ENCODE measurements at places on chromosomes 3 and 15.

- no peak for DNase-seq
Measured at GRCh38 chr3:53164911-53165310, 3.9 kb downstream of the PRKCD start.

- DNase-seq: no peak
Measured at GRCh38 chr15:68654786-68655560, 76.2 kb downstream of the CORO2B start.

DNA sequence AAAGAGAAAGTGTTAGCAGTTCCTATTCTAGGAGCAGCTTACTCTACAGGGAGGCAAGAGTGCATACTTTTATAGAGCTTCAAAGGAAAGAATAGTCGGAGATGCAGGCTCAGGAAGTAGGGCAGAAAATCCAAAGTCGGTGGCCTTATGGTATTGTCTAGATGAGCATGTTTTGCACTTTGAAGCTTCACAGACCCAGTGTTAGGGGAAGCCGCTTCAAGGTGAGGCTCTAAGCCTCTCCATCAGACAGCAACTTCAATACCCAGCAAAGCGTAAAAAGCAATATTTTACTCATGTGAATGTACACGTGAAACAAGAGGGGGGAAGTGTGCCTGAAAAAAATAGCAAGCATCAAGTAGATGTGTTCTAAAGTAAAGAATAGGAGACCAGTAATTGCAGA is 125.6 kb upstream of the RASGRP1 start:
- no peak for DNase-seq

GRCh38 chr15:41811432-41812195 is 16.3 kb upstream of the JMJD7 start:
- peak; percentile 55 for DNase-seq

DNA sequence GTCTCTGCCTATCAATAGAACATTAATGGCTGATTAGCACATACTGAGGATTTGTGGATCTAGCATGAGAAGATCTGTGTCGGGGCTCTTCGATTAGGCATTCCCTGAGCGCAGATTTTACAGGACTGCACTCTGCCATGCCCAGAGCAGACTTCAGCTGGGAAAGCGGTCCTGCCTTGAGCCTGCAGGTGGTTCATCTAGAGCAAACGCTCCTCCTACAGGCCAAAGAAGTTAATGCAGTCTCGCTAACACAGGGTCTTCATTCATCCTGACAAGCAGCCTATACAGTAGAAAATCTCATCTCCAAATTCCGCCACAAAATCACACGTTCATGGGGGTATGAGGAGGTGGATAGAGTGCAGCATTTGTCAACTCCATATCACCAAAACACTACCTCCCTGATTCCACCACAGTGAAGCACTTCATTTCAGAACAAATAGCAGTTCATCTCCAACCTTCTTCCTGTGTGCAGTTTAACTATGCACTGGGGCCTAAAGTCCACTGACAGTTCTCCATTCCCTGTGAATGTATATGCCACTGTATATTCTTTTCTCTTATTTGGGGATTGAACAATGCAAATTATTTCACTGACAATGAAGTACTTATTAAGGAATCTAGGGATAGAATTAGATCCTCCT is 405.8 kb downstream of the IGSF11 start:
- no peak for DNase-seq

- peak; percentile 8 for DNase-seq
Measured at GRCh38 chr15:68054628-68055223, 611 bp downstream of the PIAS1 start.

GRCh38 chr15:77514641-77515402 is 94.1 kb downstream of the HMG20A start:
- DNase-seq: no peak

All from stimulated activated CD8-positive, alpha-beta memory T cell treated with anti-CD3 and anti-CD28 coated beads, Interleukin-15, amount 100 ng/mL, for 1 hour (primary cell).